ENCODE measurements at places on chromosomes 13 and 19. TPM values are rescaled to one million over a fixed set of nuclear protein-coding genes. Genes with fewer than 3 reads are reported as not detected.

GRCh38 chr13:60448907-60449510, 52.0 kb downstream of the TDRD3 start:
- H3K4me1 ChIP-seq = no peaks in the 10 kb centered on the region
- no peaks in the 10 kb centered on the region for H3K36me3 ChIP-seq
- H3K4me3 ChIP-seq = no peak overlapping the region
- no peak overlapping the region for H3K27ac ChIP-seq
- peak; percentile 49 for DNase-seq

GRCh38 chr13:30804474-30804873, 69.1 kb downstream of the ALOX5AP start:
- peaks cover 6% of the 10 kb centered on the region for H3K4me1 ChIP-seq
- H3K4me3 ChIP-seq = no peak overlapping the region
- no peaks in the 10 kb centered on the region for H3K36me3 ChIP-seq
- DNase-seq = no peak
- H3K27ac ChIP-seq = no peak overlapping the region
- peaks cover 5% of the 10 kb centered on the region for H3K27me3 ChIP-seq

- no peaks in the 10 kb centered on the region for H3K36me3 ChIP-seq
- DNase-seq = no peak
- H3K4me3 ChIP-seq = no peak overlapping the region
- no peak overlapping the region for H3K27ac ChIP-seq
Measured at GRCh38 chr13:37490176-37490779, 108.3 kb downstream of the POSTN start.

GRCh38 chr13:105159841-105160240, 1375.6 kb downstream of the EFNB2 start:
- no peaks in the 10 kb centered on the region for H3K4me1 ChIP-seq
- H3K4me3 ChIP-seq = no peak overlapping the region
- H3K27ac ChIP-seq = no peak overlapping the region
- no peaks in the 10 kb centered on the region for H3K27me3 ChIP-seq
- DNase-seq = no peak

- no peaks in the 10 kb centered on the region for H3K4me1 ChIP-seq
- DNase-seq = no peak
- no peak overlapping the region for H3K4me3 ChIP-seq
Measured at GRCh38 chr13:40514802-40515201, 151.6 kb downstream of the FOXO1 start.

- H3K27ac ChIP-seq = no peak overlapping the region
- H3K4me3 ChIP-seq = no peak overlapping the region
- DNase-seq = peak; percentile 68
- peaks cover 19% of the 10 kb centered on the region for H3K27me3 ChIP-seq
- H3K36me3 ChIP-seq = no peaks in the 10 kb centered on the region
Measured at GRCh38 chr19:50669302-50670101, 20.3 kb downstream of the C19orf81 start.

DNA sequence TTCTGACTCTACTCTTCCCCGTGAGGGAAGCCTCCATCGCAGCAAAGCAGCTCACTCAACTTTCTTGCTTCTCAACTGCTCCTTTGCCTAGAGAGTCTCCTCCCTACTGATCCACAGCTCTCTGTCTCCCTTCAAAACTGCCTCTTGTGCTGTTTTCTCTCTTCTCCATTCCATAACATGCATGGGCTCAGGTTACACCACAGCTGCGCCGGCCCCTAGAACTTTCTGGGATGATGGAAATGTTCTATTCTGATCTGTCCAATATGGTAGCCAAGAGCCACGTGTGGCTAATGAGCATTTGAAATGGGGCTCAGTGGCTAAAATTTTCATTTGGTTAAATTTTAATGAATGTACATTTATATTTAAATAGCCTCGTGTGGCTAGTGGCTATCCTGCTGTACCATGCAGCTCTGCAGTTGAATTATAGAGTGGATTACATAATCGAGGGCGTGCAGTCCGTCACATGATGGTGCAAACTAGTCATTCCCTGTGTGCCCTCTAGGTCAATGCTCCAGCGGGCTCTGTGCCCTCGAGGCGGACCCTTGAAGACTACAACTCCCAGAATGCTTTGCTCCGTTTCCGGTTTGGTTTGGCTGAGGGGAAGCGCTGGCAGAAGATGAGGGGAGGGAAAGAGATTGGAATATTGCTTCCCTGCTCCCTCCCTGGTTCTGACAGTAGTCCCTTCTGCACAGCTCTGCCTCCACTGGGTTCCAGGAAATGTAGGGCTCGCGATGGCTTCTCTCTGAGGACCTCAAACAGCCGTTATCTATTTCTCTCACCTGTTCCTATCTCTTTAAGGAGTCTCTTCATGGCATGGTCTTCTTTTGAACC, 109.8 kb downstream of the CACNA1A start:
- H3K27ac ChIP-seq = peak overlapping the region; percentile 18
- H3K4me1 ChIP-seq = peaks cover 9% of the 10 kb centered on the region
- no peaks in the 10 kb centered on the region for H3K27me3 ChIP-seq
- no peaks in the 10 kb centered on the region for H3K36me3 ChIP-seq
- DNase-seq = peak; percentile 81

NLRP5 gene
- 0.04 TPM for total RNA-seq

FCAR gene
- not detected for total RNA-seq

TMEM145 gene
- total RNA-seq = 2.8 TPM
